ENCODE measurements at places on chromosomes 7 and 10. TPM values are rescaled to one million over a fixed set of nuclear protein-coding genes. Genes with fewer than 3 reads are reported as not detected.

Gene ELN
- 131 TPM for total RNA-seq

Gene IL6
- 2.9 TPM for total RNA-seq

Gene EPDR1
- 17.6 TPM for total RNA-seq

Gene TTYH3
- total RNA-seq, result 11.2 TPM

Gene ZFAND2A
- 17.8 TPM for total RNA-seq

Gene TUBB8
- total RNA-seq, result 14.2 TPM

Gene UFSP1
- total RNA-seq, result 6.2 TPM

Gene SLC26A3
- total RNA-seq, result not detected

Gene PNLIPRP3
- total RNA-seq, result not detected

Gene PCLO
- total RNA-seq, result 20.8 TPM

Gene NACAD
- 0.78 TPM for total RNA-seq

Gene WIPF3
- 1.0 TPM for total RNA-seq

Gene NXPH1
- not detected for total RNA-seq

Gene FAM107B
- total RNA-seq, result 45.9 TPM

Data from body of pancreas (tissue), 4 donors.